ENCODE measurements at places on chromosomes 11 and 22.

GRCh38 chr22:40224702-40225101 is 47.0 kb downstream of the TNRC6B start:
- DNase-seq = peak; percentile 19

DNA sequence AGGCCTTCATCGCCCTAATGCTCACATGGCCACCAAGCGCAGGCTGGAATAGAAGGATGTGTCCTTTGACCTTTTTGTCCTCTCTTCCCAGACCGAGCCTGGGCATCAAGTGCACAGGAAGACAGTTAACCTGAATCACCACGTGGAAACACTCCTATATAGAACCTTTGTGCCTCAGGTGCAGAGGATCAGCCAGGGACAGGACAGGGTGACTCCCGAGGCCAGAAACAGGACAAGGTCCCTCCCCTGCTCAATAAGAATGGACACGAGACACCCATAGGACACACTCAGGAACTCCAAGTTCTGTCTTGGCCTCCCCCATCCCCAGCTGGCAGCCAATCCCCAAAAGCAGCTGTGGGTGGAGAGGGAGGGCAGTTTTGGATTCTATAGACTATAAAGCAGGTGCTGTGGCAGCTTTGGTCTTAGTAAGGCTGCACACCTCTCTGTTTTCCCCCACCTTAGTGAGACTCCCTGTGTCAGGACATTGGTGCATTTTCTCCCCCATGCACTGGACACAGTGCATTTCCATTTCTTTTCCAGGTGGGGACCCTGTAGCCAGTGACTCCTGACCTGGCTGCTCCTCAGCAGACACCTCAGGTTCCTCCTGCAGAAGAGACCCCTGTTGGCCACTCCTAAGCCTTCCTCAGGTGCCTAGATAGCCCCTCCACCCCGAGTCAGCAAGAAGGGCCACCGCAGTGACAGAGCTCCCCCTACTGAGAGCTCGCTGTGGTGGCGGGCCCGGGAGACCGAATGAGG is 43.6 kb upstream of the POU2AF1 start:
- no peak for DNase-seq

DNA sequence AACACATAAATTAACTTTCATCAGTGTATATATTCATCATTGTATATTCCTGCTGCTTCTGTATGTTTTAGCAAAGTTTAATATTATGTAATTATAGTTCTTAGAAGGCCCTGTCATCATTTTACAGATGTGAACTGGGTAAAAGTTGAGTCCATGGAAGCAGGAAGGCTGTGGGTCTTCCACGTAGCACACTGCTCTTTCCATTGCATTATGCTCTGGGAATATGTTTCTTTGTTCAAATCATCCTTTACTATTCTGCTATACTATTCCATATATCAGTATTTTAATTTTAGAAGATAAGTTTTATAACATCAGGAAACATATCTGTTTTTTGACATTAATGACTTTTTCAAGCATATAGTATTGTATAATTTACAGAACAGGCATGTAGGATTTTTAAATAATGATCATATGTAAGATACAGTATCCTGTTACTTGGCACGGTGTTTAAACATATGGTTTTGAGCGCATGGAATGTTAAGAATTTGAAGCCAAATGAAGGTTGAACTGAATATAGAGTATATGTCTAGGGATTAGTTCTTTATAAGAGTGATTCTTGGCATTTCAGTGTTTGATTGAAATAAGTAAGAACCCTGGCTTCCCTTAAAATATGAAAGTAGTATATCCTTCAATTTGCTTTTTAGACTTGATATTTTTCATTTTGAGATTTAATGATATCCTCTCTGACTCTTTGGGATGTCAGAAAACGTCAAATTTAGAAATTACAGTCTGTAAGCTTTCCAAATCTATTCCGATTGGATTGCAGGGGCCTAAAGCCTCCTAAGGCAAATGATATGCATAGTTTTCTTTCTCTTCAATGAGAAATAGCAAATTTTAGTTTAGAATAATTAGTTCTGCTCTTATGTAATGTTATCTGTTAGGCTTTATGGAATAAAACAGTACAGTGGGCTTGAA is 8.6 kb downstream of the CCDC81 start:
- DNase-seq = no peak

- no peak for DNase-seq
Measured at GRCh38 chr11:44008088-44008501, 39.7 kb upstream of the ACCSL start.

GRCh38 chr11:106917973-106918372 is 100.3 kb downstream of the GUCY1A2 start:
- DNase-seq = no peak

GRCh38 chr11:95501761-95502266 is 270.8 kb upstream of the SESN3 start:
- DNase-seq = no peak

DNA sequence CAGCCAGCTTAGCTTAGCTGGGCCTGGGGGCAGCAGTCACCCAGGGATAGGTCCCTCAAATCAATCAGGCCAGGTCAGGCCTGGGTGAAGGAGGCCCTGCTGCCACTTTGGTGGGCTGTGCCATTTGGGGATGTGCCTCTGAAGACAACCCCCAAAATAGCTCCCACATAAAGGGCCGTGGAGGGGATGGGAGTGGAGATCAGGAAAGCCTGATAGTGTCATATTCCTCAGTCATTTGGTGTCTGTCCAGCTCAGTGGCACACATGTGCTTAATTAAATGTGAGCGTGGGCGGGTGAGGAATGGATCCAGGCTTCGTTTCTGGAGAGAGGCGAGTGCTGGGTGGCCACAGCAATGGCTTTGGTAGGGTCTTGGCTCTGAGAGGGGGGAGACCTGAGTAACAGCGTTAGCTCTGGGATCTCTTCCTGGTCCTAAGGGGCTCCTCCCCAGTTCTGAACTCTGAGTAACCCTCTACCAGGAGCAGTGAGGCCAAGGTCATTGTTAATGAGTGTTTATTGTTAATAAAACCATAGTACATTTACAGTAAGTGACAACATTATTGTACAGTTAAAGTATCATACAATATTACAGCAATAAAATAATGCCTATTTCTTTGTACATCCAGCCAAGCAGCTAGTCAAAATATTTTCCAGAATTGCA is 45.2 kb downstream of the NAT10 start:
- DNase-seq = no peak

GRCh38 chr11:6194065-6194581 is 4.9 kb upstream of the OR52W1 start:
- no peak for DNase-seq

DNA sequence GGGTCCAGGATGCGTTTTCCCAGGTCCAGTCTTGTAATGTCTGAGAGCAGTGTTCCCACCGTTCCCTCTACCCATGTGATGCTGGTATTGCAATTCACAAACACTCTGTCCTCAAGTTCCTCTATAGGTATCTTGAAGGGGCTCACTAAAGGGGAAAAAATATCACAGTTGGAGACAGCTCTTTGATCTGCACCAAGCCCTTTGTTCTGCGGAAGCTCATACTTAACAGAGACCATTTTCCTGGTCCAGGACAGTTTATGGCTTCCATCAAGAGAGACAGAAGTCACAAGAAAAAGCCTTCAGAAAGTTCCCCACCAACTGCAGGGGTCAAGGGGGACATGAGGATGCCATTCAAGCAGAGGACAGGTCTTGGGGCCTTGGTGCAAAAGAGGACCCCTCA is 2.1 kb downstream of the CD3D start:
- no peak for DNase-seq

DNA sequence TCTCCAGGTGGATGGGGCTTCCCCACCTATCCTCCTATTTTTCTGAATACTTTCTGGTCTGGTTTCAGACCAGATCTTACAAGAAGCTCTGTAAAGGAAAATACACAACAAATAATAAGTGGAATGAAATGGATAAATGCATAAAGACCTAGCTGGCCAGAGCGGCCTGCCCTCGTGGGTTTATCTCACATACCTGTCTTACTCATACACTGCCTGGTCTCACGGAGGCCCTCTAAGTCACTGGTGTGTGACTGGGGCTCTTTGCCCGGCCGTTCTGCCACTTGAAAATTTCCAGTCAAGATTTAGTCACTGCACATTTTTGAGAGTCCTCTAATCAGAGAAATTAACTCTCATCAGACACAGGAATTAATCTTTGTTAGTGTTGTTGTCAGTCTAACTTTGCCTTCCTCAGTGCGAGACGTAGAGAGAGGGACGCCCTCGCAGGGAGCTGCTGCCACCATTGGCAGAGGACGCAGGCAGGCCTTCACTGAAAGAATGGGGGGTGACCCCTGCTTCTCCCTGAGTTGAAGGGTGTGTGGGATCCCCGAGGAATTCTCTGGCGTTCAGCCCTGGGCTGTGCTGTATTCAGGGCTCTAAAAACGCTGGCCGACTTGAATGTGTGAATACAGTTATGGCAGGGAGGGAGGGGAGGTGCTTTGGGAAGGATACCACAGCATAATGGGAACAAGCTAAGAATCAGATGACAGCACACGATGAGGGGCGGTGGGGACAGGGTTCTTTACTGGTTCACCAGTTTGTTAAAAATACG is 46.3 kb upstream of the CADM1 start:
- no peak for DNase-seq

GRCh38 chr11:132718711-132719671 is 813.3 kb downstream of the OPCML start:
- DNase-seq = peak; percentile 1

- no peak for DNase-seq
Measured at GRCh38 chr22:32904044-32904443, 102.5 kb downstream of the TIMP3 start.

DNA sequence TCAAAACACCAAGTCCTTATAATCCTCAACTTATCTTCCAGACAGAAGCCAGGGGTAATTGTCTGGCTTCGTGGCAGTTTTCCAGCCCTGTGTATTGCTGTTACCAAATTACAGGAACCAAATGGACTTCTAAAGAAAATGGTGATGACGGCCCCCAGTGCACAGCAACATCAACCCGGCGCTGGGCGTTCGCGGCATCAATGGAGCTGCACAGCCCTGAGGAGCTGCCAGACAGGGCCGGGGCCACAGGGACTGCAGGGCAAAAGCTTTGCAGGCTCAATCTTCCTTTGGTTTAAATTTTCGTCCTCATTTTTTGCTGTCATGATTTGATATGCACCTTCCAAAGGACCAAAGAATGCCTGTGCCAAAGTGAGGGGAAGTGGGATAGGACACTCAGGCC is 292.5 kb downstream of the BRD1 start:
- no peak for DNase-seq

DNA sequence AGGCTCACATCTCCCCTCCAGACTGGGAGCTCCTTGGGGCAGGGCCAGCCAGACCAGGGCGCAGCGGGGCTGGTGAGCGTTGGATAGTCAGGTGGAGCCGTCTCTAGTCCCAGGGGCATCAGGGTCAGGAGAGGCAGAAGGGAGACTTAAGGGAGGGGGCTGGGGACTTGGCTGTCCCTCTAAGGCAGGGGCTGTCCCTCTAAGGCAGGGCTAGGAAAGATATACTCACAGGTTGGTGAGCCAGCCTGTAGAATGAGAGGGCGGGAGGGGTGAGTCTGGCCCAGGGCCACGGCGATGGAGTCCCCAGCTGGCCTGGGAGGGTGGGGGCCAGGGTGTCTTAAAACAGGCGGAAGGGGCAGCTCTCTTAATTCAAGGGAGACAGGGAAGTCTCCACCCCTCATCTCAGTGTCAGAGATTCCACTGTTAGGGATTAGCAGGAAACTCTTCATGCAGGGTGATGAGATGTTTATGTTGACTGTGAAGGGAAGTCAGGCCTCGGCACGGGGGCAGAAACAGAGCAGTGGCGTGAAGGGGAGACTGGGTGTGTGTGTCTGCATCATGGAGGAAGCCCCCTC is 11.3 kb downstream of the P2RY2 start:
- DNase-seq = no peak

- no peak for DNase-seq
Measured at GRCh38 chr22:48740731-48741405, 1086.8 kb downstream of the BRD1 start.

- no peak for DNase-seq
Measured at GRCh38 chr22:17965538-17966402, 58.6 kb downstream of the MICAL3 start.

GRCh38 chr11:611001-611996 is 4.5 kb downstream of the IRF7 start:
- DNase-seq = no peak

GRCh38 chr11:62791501-62792201 is at the start of gene TMEM223:
Gene TMEM223 (minus strand): TSS chr11:62792006. CDS start chr11:62791994, 12 bp downstream.
- peak; percentile 85 for DNase-seq

DNA sequence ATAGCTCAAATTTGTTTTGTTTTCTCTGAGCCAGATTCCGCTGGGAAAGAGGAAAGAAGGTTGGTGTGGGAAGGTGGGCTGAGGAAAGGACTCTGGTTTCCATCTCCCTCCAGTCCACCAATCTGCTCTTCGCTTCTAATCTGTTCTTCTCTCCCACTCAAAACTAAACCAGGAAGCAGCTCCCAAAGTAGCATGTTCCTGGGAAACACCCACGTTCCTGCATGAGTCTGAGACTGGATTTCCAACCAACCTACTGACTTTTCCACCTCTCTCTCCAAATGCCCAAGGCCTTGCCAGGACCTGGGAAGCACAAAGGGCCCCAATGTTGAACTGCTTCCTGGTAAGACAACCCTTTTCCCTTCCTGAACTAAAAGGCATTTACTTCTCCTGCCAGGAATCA is 110.2 kb downstream of the WT1 start:
- no peak for DNase-seq

DNA sequence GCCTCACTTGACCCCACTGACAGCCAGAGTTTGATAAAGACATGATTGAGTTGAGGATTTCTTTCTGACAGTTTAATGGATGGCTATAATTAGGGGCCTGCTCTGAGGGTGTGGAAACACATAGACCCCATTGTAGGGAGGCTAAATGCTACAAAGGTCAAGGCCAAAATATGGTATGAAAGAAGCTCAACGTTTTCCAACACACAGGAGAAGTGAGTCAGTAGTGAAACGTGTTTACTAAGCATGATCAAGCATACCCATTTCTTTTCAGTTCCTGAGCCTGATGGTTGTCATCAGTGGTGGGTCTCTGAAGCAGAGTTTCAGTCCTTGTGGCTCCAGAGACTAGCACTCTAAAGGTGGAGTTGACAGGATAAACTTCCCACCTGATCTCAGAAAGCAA is 69.7 kb downstream of the SNX19 start:
- no peak for DNase-seq

DNA sequence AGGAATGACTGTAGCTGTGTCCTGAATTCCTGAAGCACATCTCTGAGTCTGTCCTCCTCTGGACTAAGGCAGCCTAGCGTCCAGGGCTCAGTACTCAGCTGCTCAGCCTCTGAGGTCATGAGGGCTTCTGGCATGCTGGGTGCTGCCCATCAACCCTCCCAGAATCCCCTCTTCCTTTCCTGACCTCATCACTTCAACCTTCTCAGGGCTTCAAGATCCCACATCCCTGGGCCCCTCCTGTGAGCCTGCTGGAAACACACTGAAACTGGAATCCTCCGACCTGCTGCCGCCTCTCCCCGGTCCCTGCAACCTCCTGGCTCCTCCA is 803 bp downstream of the KRTAP5-8 start:
- no peak for DNase-seq

GRCh38 chr11:69862331-69862771 is 43.1 kb upstream of the FGF3 start:
- no peak for DNase-seq

- DNase-seq = no peak
Measured at GRCh38 chr11:12274056-12274455, 103.3 kb upstream of the PARVA start.

- no peak for DNase-seq
Measured at GRCh38 chr22:29877620-29878019, 5.4 kb upstream of the MTMR3 start.
